ENCODE measurements at places on chromosomes 5 and 9.

- no peak for DNase-seq
Observed at GRCh38 chr5:179371681-179372680, 26.7 kb upstream of the ADAMTS2 start.

- peak; percentile 8 for DNase-seq
Observed at GRCh38 chr9:128371630-128372117, 500 bp downstream of the URM1 start.

GRCh38 chr9:8696516-8696915, 896.9 kb upstream of the DMAC1 start:
- DNase-seq, result no peak

DNA sequence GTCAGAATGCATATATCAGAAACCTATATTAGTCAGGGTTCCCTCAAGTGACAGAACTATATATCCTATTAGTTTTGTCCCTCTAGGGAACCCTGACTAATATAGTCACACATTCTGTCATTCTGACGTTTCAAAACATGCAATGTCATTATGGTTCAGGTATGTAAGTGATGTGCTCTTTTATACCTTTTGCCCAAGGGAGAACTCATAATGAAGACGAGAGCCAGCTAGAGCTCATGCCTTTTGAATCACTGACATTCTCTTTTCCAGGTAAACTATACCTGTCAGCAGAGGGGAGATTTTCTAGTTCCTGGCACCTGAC, 576.7 kb downstream of the LRRC70 start:
- DNase-seq, result no peak

DNA sequence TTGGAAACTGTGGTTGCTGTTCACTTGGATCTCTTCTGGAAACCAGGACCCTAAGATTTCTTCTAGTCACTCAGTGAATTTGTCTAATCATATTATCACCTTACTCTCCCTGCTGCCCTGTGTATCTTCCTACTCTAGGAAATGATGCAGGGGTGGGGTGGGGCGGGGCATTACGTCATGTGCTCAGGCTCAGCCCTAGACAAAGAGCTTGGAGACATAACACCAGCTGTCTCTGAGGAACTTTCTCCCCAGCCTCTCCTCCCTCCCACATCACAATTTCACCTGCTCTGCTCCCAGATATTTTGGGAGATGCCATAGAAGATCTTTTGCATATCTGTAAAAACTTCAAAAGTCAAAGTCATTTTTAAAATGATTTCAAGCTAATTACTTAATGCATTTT, 470.4 kb downstream of the ZSWIM6 start:
- peak; percentile 22 for DNase-seq

DNA sequence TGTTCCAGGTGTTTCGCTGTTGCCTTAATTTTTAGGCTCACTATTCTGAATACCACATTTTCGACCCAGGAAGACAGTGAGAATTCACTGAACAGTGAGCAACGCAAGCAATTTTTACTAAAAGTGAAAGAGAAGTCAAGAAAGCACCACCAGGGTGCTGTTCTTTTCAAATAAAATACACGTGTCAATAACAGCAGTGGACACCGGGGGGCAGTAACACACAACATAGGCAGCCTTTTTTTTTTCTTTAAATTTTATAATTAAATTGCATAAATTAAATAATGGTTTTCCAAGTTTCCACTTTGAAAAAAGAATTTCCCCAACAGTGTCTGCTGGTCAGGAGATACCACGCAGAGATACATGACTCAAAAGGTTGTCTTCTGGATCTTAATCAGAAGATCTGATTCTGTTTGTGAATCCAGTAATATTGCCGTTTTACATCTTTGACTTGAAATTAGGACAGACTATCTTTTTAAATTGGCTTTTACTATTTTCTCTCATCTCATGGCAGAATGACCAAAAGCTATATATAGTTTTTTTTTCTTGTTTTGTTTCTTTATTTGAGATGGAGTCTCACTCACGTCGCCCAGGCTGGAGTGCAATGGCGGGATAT, 47.1 kb upstream of the SH3GL2 start:
- peak; percentile 37 for DNase-seq

DNA sequence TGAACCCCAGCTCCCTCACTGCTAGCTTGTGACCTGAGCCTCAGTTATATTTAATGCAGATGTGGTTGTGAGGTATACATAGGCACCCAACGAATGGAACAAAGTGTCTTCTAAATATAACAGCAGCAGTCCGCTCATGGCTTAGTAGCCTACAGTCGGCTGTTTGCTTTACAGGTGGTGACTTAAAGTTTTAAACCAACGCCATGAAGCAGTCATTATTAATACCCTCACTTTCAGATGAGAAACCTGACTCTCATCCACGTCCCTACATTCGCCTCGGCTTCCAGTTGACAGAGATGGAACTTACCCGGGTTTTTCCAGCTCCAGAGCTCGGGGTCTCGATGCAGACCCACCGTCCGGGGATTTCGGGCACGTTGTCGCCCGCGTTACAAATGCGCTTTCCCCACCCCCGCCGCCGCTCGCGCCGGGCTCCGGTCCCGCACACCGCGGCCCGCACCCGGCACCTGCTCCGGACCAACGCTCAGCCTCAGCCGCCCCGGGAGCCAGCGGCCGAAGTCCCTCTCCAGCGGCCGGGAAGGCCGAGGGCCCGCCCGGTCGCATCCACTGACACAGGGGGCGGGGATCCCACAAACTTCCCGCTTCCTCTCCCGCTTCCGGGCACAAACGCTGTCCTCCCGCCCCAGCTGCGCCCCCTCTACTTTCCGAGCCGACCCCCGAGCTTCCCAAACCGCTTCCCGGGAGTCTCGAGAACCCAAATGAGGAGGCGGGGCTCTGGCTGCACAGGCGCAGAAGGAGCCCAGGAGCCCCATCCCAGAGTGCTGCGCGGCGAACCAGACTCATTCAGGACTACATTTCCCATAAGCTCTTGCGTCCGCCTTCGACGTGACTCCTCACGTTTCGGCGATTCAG, at the start of gene ZNF782:
Gene ZNF782, minus strand, starts transcription at position 734 of the 870 bp plus-strand sequence. CDS start 2,553 bp downstream, outside the sequence.
- peak; percentile 88 for DNase-seq

- DNase-seq, result no peak
Observed at GRCh38 chr5:139388198-139388821, 1.4 kb downstream of the MZB1 start.

GRCh38 chr5:95915999-95916686, 45.5 kb downstream of the ELL2 start:
- no peak for DNase-seq

- DNase-seq, result no peak
Observed at GRCh38 chr5:172546196-172546595, 91.9 kb upstream of the SH3PXD2B start.

DNA sequence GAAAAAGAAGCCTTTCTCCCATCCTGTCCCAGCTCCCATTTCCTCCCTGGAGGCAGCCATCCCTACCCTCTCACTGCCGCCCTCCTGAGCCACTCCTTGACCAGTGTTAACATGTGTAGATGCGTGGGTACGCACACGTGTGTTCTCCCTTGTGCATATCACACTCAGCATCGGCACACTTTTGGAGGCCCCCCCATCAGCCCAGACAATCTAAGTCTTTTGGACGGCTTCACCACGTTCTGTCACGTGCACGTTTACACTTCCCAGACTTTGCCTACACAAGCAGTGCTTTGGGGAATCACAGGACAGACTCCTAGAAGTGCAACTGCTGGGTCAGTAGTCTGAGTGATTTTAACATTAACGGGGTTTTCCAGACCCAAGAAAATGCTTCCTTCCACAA, 18.0 kb downstream of the HRH2 start:
- no peak for DNase-seq

DNA sequence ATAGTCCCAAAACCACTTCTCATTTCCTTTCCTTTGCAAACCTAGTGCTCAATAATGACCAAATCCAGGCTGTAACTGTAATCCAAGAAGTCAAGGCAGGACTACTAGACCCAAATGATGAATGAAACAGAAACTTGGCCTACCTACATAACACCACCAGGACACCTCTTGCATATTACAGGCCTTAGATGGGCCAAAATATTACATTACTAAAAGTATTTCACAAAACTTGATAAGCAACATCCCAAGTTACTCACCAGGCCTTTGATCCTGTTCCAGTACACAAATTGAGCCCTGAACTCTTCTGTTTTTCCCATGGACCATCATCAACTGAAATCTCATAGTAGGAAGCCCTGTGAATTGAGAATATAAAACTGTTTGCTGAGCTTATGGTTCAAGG, 34.8 kb downstream of the NADK2 start:
- DNase-seq, result no peak

- no peak for DNase-seq
Observed at GRCh38 chr5:133480866-133481265, 131.5 kb downstream of the FSTL4 start.

GRCh38 chr5:143583409-143583808, 179.9 kb upstream of the NR3C1 start:
- DNase-seq, result peak; percentile 79

DNA sequence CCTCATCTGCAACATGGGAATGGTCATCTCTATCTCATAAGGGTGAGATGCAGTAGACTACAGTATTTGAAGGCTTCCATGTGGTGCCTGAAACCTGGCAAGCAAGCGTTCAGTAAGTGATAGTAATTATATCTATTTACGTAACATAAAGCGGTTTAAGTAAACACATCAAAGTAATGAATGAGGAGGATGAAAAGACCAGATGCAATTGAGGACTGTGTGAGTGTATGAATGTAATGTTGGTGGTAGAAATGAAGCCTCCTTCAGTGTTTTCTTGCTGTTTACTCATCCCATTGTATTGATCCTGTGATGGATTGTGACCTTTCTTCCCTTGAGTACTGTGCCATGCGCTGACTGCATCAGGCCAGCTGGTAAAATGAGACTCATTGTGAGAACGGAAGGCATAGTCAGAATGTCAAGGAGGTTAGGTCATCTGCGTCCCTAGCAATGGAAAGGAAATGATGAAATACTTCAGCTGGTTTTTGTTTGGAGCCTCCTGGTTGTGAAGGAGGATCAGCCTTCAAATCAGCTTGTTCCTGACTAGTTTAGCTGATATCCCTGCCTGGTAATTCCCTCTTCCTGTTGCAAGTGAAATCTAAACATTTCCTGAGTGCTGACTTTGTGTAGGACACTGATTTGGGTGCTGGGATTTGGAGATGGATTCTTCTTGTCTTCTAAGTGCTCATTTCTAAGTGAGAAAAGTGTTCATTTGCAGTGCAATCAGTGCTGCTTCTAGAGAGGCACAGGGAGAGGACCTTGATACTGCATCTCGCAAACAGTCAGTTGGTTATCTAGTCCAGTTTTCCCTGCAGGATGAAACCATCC, 35.6 kb downstream of the TNFSF8 start:
- DNase-seq, result peak; percentile 93

DNA sequence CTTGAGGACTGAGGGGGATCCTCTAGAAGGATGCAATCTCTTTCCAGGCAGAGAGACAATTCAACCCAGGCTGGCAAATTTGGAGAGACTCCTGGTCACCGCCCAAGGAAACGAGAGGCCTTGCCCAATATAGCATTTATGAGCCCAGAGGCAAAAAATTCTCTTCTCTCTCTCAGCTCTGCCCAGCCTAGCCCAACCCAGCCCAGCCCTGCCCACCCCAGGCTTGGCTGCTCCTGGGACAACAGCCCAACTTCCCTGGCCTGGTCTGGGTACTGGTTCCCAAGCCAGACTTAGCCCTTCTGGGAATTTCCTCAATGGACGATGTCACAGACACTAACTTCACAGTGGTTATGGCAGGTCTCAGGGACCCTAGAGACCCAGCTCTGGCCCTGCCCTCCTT, 116.5 kb downstream of the PSD2 start:
- no peak for DNase-seq

GRCh38 chr5:158701406-158702177, 398.1 kb downstream of the EBF1 start:
- DNase-seq, result peak; percentile 56

DNA sequence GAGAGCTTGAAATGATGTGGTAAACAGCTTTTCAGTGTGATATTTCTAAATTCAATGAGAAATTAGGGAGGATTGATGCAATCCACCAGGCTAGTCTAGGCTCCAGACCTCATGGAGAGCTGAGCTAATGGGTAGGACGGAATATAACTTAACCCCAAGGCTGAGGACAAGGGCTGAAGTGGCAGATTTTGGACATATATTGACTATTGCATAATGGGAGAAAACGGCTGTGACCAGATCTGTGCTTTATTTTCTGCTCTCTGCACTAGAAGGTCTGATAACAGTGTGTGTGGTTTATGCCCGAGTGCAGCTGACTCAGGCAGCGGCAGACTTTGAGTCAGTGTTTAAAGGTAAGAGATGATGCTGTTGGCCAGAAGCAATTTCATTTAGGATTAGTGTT, 70.6 kb downstream of the ACTBL2 start:
- peak; percentile 27 for DNase-seq

GRCh38 chr5:55737793-55738192, at the start of gene DDX4:
Gene DDX4, plus strand, starts transcription at chr5:55738061. Its CDS starts 903 bp downstream, at chr5:55738964.
- DNase-seq, result no peak

DNA sequence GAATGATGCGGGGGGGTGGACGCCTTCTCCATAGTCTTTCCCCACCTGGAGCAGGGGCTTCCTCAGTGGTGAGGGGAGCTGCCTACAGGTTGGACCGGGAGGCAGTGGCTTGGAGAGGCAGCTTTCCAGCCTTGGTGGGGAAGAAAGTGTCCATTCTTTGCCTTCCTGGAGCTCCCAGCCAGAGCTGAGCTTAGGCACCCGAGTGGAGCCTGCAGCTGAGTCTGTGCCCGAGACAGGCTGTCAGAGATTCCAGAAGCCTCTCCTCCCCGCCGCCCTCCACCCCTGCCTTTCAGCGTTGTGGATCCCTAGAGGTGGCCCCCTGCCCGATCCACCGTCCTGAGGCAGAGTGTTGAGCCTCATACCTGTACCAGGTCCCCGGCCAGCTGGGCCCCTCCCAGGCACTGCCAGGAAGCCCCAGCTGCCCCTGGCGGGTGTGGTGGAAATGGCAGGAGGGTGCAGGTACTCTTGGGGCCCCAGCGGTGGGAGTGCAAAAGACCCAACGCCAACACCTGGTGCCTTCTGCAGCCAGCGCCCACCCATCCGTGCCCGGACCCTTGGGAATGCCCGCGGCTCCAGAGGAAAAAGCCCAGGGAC, 112.0 kb downstream of the RXRA start:
- DNase-seq, result no peak

GRCh38 chr9:13244181-13244580, 35.3 kb downstream of the MPDZ start:
- DNase-seq, result no peak

- no peak for DNase-seq
Observed at GRCh38 chr5:7202846-7203245, 193.1 kb upstream of the ADCY2 start.

DNA sequence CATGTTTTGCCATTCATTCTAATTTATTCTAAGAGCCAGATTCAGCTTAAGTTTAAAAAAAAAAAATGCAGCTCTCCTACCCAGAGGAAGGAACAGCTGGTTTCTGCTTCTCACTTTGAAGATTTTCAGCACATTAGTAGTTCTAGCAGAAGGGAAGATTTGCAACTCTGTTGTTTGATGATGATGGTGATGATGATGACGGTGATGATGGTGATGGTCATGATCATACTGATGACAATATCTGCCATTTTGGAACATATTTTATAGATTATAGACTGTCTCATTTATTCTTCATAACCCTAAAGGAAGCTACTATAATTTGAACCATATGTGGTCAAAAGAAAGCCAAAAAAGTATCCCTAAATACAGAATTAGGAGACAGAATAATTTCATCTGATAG, 7.9 kb upstream of the MED10 start:
- no peak for DNase-seq

Data from bronchial epithelial cell (primary cell).